Naive thymus-derived CD8-positive, alpha-beta T cell (primary cell): ENCODE measurements at places on chromosomes 12 and 14.

DNA sequence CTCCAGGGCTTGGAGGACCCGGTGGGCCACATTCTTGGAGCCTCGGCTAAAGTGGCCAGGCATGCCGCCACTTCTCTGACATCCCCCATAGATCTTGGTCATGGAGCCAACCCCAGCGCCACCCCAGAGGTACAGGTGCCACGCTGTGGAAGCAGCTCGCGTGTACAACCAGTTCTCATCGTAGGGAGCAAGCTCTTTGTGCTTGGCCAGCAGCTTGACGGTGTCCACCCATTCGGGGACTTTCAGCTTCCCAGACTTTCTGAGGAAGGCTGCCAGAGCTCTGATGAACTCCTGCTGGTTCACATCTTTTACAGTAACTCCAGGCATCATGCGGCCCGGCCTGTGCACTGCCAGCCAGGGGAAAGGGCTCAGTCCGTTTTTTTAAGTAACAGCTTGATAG lies 29.3 kb upstream of the EAPP start:
- no peak for DNase-seq

- DNase-seq, result no peak
Measured at GRCh38 chr12:5730962-5731361, 214.1 kb downstream of the ANO2 start.

DNA sequence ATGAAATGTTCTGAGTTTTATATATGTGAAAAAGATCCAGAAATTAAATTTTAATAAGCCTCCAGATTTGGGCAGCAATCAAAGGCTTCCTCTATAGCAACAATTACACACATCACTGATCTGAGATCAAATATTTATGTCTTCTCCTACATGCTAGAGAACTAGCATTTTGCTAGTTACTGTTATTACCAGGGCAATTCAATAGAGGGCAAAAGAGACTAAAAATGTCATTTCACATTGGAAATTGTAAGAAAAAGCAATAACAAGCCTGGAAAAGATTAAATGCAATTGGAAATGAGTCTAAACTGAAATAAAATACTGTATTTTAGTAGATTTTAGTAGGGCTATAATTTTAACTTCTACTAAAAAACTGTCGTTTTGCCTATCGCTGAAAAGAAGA lies 32.6 kb upstream of the ANO6 start:
- no peak for DNase-seq

- DNase-seq, result no peak
Measured at GRCh38 chr12:106089935-106090334, 48.8 kb downstream of the NUAK1 start.

DNA sequence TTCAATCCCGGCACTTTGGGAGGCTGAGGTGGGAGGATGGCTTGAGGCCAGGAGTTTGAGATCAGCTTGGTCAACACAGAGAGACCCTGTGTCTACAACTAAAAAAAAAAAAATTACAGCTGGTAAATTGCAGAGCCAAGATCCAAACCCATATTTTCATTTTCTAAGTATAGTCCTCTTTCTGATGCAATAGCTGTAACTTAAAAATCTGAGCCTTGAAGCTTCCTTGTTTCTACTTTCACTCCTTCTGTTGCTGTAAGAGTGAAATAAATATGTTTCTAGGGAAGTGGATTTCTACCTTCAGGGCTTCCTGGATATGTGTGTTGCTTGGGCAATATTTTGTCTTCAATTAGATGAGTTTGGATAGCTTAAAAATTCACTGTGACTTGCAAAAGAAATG lies 42.0 kb upstream of the PRICKLE1 start:
- DNase-seq, result no peak

DNA sequence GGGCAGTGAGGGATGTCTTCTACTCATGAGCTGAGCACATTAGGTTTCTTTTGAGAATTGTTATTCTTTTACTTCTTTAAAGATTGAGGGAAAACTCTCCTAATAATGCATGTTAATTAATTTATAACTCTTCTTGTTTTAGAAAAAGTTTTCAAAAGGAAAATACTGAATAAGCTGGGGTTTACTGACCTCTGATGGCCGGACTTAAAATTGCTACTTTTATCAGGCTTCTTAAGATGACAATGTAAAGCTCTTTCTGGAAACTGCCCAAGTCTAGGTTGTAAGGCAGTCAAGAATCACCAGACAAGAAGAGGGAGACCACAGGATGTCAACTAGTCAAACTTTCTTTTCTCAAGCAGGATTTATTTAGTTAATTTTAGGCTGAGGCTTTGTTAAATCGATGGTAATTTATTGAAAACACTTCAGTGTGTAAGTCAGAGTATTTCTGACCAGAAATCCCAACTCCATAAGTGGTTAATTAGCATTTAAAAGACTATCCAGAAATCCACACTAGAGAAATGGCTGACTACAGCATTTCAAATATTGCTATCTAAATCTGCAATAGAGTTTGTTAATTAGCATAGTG lies 82.1 kb downstream of the AVPR1A start:
- DNase-seq, result no peak

DNA sequence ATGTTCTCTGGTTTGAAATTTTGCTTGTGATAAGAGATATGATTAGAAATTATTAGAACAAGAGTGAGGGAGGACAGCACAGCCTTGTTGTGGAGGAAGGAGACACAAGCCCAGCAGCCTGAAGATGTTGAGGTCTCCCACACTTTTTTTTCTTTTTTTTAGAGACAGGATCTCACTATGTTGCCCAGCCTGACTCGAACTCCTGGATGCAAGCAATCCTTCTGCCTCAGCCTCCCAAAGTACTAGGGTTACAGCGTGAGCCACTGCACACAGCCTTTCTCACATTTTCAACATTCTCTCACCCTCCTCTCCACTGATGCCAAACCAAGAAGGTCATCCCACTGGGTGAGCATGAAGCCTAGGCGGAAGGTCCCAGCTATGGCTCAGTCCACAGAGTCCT lies 4.9 kb upstream of the KRT8 start:
- DNase-seq, result no peak

DNA sequence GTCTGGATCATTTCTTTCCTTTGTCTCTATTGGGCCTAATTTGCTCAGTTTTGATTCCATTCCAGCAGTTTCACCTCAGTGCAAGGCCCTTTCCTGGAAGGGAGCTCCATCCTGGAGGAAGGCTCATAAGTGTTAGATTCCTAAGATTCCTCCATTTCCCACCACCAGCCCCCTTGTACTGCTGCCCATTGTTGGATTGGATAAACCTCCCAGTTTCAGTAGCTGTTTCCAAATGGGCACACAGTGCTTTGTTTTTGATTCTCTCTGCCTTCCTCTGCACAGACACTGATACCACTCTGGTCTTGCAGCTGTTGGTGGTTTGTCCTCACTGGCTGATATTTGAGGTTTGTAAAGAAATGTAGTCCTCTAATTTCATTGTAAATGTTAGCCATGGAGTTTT lies 158.9 kb downstream of the SLC15A5 start:
- no peak for DNase-seq

DNA sequence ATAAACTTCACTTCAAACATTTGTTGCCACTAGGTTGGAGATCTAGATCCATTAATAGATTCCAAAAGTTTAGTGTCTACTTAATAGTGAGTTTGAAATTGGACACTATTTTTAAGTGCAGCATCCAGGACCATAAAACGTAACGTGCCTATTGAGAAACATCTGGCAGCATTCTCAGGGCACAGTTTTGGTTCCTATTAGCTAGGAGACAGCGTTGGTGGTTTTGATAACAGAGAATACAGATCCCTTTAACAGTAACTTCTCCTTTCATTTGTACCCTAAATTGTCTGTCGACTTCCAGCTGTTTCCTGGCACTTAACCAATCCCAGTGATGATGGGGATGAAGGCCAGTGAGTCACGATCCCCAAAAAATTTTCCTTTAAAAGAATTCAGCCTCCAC lies 25.8 kb downstream of the KCNK10 start:
- no peak for DNase-seq

DNA sequence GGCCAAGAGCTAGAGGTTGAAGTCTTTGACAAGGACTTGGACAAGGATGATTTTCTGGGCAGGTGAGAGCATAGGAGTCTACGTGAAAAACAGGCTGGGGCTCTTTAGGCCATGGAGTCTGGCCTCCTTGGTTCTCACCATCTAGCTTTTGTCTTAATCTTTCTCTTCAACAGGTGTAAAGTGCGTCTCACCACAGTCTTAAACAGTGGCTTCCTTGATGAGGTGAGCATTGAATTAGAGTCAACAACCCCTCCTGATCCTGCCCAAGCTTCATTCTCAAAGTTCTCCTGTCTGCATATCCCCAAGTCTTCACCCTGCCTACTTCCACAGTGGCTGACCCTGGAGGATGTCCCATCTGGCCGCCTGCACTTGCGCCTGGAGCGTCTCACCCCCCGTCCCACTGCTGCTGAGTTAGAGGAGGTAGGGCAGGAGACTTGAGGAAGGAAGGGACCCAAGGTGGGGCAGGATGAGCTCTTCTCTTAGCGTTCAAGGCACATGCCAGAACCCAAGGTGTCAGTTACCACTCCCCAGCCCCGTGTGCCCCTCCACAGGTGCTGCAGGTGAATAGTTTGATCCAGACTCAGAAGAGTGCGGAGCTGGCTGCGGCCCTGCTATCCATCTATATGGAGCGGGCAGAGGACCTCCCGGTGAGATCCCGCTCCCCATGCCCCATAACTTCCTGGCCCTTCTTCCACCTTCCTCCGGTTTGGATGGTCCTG lies 9.9 kb downstream of the ESYT1 start:
- DNase-seq, result no peak

- DNase-seq, result no peak
Measured at GRCh38 chr14:56149995-56150394, 31.8 kb downstream of the PELI2 start.

- DNase-seq, result no peak
Measured at GRCh38 chr12:126770188-126770587, 1496.8 kb upstream of the TMEM132C start.

DNA sequence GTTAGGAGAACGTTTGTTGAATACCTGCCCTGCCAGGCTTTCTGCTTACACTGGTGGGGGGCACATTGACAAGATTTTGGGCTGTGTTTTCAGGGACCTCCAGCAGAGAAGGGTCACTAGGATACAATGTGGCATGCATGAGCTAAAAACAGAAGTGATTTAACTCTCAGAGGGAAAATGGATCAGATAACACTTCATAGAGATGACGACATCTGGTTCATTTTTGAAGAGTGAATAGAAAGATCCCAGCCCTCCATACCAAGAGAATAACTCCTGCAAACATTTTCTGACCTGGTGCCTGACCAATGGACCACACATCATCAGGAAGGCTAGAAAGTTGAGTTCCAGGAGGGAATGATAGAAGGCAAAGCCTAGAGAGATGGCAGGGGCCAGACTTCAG lies 33.7 kb downstream of the CKB start:
- no peak for DNase-seq

GRCh38 chr12:128933926-128934325 lies 80.6 kb downstream of the GLT1D1 start:
- no peak for DNase-seq

- no peak for DNase-seq
Measured at GRCh38 chr12:89439941-89440340, 84.7 kb downstream of the GALNT4 start.

- DNase-seq, result no peak
Measured at GRCh38 chr12:49057888-49058287, 2.7 kb downstream of the KMT2D start.

DNA sequence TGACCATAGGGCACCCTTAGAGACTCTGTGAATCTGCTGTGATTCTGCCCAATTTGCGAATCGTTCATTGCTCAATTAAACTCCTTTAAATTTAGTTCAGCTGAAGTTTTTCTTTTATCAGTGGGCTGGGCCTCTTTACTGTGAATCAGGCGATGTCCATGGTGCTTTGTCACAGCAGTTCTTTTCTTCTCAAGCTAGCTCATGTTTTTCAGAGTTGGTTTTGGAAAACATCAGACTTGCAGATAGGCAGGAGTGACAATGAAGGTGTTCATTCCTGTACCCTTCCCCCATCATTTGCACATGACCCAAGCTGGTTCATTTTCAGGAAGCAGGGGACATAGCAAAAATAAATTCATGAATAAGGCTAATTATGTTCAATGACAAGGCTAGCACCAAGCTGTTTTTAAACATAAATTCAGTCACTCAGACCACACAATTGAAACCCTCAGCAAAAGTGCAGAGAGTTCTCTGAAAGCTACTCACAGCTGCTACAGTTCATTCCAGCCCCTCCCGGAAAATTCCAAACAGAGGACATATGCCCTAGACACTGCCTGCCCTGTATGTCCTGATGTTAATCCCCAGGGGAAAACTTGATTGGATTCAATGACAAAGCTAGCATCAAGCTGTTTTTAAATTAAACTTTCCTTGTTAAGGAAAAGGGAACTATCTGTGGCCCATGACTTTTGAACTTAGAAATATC lies 383.3 kb downstream of the C12orf75 start:
- DNase-seq, result no peak

DNA sequence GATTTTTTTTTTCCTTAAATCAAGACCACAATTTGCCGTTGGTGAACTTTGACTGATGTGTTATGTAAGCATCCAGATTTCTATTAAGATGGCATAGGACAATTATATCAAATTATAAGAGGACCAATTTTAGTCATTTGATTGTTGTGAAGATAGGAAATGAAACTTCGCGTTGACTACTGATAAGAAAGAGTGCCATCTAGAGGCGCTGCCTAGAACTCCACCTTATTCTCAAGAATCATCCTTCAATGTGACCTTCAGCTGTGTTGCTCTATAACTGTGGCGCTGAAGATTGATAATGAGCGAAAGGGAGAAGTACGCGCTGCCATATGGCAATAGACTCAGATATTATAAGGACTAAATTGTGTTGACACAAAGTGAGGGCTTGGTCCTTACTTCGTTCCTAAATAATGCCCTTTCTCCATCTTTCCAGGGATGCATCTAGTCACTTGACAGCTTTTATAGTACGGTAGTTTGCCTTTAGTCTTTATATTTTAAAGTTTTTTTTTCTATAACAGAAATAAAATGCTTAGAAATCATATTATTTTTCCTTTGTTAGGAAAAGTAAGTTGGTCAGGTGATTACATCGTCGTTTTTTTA lies 350.8 kb upstream of the STXBP6 start:
- no peak for DNase-seq

- DNase-seq, result no peak
Measured at GRCh38 chr12:116216022-116216756, 61.3 kb downstream of the MED13L start.

GRCh38 chr14:105120056-105120455 lies 48.5 kb downstream of the JAG2 start:
- no peak for DNase-seq

- no peak for DNase-seq
Measured at GRCh38 chr14:68269136-68269927, 449.8 kb downstream of the RAD51B start.

- DNase-seq, result no peak
Measured at GRCh38 chr14:80077262-80077661, 134.0 kb downstream of the DIO2 start.

GRCh38 chr12:12081836-12082497 lies 11.2 kb downstream of the BCL2L14 start:
- no peak for DNase-seq
